ENCODE measurements at places on chromosomes 2 and 18. TPM values are rescaled to one million over a fixed set of nuclear protein-coding genes. Genes with fewer than 3 reads are reported as not detected.

DNA sequence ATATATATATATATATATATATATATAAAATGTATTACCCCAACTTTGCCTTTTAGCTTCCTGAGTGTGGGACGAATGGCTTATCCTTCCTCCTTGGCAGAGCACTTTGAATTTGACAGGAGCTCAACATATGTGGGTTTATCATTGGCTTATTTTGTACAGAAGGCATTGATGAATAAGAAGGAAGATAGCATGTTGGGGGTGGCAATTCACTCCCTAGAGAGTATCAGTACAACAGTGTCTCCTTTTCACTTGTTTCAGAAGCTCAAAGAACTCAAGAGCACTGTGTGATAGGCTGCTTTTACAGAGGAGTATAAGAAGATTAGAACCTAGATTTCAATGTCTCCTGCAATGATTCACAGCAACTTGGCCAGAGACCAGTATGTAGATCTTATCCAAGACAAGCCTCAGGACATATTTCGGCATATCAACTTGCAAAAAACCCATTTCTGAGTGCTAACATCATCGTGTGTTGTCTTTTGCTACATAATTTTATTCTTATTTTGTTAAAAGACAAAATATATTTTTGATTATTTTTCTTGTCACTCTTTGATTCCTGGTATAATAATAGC, 345.8 kb downstream of the SOCS6 start:
- no peak for DNase-seq

GRCh38 chr2:149388120-149388816, 57.9 kb downstream of the LYPD6 start:
- no peak for DNase-seq

DNA sequence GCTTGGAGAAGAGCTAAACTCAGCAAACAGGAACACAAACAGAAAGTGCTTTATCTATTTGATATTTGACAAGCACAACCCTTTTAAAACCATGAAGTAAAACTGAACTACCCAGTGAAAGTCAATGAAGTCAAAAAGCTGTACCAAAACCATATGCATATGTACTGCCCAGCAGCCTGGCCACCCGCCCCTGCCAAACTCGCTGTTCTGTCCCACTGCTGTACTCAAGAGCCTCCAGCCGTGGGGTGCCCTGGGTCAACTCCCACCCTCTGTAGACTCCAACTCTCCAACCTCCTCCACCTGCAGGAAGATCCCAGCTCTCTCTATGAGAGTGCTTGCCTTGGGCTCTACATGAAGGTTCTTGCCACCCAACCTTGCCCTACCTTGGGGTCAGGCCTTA, 268.2 kb downstream of the AGPS start:
- DNase-seq = no peak

- no peak for DNase-seq
Measured at GRCh38 chr2:148528356-148529064, 116.0 kb upstream of the EPC2 start.

- DNase-seq = no peak
Measured at GRCh38 chr2:231687133-231687852, 21.0 kb upstream of the PTMA start.

SLC23A3 gene
- total RNA-seq = 2.2 TPM

All from urinary bladder (tissue), 4 donors.